Right ventricle myocardium superior (tissue), 1 donor: ENCODE measurements at places on chromosomes 2 and 18. TPM values are rescaled to one million over a fixed set of nuclear protein-coding genes. Genes with fewer than 3 reads are reported as not detected.

DNA sequence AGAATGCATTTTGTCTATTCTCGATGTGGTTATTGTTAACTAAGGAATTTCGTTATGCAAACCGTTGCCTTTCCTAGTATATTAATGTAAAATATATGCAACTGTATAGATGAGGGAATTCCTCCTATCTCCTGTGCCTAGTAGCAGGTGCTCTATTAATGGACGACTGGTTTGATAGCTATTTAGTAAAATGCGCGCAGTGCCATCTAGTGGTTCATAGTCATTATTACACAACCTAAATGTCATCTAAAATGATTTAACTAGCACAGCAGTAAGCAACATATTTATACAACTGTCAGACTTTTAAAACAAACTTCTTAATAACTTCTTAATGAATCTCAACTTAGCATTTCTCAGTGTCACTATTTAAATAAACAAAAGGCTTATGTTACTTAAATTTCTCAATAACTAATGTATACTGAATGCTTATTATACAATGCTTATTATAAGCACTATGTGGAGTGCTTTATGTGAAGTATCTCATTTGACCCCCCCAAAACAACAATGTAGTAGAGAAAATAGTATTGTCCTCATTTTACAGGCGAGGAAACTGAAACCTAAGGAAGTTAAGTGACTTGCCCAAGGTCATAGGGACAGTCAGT lies 77.9 kb downstream of the DTNA start:
- DNase-seq, result peak; percentile 41

- no peak for DNase-seq
Observed at GRCh38 chr18:31399306-31400032, 22.9 kb downstream of the DSG4 start.

The NYAP2 gene
- total RNA-seq, result not detected

- DNase-seq, result no peak
Observed at GRCh38 chr2:18804536-18804935, 215.2 kb upstream of the NT5C1B start.

- DNase-seq, result no peak
Observed at GRCh38 chr2:203453858-203454451, 81.1 kb downstream of the RAPH1 start.

DNA sequence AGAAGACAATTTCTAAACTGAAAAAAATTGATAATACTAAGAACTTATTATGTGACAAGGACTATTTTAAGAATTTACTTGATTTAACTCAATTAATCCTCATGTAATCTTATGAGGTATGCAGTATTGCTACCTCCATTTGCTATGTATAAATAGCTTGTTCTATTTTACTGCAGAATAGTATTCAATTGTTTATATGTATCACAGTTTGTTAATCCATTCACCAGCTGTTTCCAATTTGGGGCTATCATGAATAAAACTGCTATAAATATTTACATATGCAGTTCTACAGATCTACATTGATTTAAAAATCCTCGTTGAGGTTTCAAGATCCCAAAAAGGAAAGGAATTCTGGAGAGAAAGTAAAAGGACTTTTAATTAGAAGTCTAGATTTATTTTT lies 54.8 kb upstream of the DOCK10 start:
- DNase-seq, result no peak

GRCh38 chr2:53969285-53969967 lies 1.4 kb downstream of the PSME4 start:
- no peak for DNase-seq

DNA sequence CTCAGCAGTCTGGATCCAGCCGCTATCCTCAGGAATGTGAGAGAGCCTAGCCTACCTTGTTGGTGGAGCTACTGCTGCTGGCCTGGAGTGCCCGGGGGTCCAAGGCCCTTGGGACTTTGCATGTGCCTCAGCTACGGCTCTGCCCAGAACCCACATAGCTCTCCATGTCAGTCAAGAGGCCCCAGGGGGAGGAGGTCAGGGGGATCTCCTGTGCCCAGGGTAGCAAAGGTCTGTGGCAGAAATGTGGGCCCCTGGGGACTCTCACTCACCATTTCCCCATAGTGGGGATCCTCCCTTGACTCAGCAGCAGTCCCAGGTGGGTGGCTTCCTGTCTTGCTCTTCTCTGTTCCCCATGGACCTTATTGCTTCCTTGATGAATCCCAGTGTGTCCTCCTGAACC lies 342.7 kb upstream of the CHAC2 start:
- DNase-seq, result no peak

DNA sequence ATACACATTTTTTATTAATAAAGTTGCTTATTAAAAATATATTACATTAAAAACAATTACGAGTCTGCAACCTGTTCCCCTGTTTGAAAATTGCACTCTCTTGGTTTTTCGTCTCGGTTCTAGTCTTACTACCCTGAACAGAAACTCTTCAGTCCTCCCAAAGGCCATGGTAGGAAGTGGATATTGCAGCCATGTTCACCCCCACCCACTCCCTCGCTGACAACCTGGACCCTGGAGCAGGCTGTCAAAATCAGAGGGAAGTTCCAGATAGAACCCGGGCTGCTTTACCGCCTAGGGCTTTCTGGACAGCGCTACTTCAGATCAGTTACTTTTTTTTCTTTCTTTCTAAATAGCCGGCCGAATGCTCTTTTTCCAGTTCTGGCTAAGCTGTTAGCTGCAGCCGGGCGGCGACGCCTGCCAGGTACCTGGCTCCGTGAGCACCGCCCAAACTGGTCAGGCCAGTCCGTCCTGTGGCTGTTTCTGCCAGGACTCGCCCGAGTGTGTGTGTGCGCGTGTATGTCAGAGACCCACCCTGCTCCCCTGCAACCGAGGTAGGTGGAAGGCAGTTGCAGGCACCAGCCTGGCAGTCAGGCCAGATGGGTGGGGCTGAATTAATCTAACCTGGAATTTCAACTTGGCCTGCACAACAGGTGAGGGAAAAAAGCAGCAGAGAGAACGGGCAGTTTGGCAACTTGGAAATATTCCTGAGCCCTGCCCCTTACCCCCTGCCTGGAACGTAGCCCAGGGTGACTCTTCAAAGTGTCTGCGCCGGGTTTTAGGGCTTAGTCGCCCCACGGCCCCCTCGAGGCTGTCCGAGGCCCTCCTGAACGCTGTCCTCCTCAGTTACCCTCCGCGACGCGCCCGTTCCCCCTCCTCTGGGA lies 1.1 kb upstream of the TET3 start:
- peak; percentile 47 for DNase-seq

DNA sequence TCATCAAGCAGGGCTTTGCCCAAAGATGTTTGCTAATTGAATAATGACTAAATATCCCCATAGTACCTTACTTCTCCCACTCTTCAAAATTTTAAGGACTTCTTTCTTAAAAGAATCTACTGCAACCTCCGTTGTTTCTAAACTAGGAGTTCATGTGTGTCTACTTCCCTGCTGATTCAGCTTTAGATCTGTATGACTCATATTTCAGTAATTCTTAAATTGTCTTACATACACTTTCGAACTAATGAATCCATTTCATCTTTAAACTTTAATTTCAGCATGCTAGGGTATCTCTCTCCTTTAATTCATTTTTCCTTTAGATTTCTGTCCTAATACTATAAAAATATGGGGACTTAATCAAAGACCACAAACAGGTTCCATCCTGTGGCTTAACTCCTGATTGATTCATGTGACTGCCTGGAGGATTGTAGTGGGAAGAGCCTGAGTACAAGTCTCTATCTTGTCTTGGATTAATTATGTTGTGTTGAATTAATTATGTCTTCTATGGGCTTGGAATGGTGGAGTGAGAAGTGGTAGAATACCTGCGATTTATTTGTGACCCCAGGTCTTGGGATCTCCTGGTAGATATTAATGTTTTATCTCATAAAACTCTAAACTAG lies 24.9 kb upstream of the COL5A2 start:
- no peak for DNase-seq

The SKOR2 gene
- not detected for total RNA-seq

The UGT1A6 gene
- total RNA-seq, result 0.32 TPM

DNA sequence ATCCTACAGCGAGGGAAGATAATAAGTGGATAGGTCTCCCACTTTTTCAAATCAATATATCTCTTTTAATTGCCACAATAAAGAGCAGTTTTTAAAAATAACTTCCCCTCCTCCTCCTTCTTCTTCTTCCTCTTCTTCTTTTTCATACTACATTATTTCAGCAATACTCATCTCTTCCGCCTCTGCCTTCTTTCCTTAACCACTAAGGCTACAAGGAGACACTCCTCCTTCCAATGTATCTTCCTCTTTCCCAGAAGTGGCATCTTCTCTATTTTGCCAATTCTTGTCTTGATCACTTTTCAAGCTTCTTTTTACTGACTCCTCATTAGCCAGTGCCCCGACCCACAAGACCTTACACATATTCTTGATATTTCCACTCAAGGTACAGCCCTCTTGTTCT lies 546.6 kb upstream of the CHAC2 start:
- DNase-seq, result no peak

The PRSS56 gene
- 0.19 TPM for total RNA-seq

The LCT gene
- not detected for total RNA-seq

GRCh38 chr2:15038366-15039364 lies 406.1 kb downstream of the LRATD1 start:
- no peak for DNase-seq
